ENCODE measurements at places on chromosomes 16 and 17.
A peak's percentile ranks its signal among the peaks of the same experiment; 100 is the strongest.

GRCh38 chr17:29379084-29379991 lies 10.8 kb upstream of the TAOK1 start:
- peak; percentile 16 for DNase-seq

GRCh38 chr16:81668243-81669097 lies 110.6 kb upstream of the PLCG2 start:
- no peak for DNase-seq

DNA sequence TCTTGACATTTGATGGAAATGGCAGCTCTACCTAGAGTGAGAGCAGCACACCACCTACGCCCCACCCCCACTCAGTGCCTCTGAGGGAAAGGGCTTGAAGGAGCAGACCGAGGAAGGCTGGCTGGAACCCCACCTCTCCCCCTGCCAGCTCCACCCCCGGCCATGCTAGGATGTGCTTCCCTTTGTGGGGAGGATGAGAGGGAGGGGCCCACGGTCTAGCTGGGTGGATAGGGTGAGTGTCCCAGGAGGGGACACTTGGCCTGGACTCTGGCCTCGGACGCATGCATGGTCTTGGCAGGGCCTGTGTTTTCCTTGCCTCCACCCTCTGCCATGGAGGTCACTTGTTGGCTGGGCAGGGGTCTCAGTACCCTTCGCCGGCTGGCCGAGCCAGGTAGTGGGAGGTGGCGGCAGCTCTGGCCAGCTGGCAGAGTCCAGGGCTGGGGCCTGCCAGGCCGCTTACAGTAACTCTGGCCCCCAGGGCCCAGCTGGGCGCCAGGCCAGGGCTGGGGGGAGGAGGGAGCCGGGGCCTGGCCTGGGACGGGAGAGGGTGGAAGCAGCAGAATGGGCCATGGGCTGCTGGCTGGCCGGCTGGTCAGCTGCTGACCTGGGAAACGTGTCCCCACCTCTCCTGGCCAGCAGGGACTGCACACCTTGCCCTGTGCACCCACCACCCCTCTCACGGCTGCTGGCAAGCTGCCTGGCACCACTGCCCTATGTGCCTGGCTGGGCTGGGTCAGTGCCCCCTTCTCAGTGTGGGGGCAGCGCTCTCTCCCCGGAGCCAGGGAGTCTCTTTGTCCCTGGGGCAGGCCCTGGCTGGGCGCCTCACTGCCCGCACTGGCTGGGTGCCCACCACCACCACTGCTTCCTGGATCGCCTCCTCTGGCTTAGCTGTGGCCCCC lies 23.0 kb downstream of the RARA start:
- DNase-seq: peak; percentile 40

GRCh38 chr16:57485091-57485915 lies 990 bp downstream of the DOK4 start:
- DNase-seq: no peak

GRCh38 chr17:43946781-43947180 lies 4.5 kb upstream of the PPY start:
- DNase-seq: no peak

GRCh38 chr16:83351846-83352245 lies 455.9 kb upstream of the HSBP1 start:
- DNase-seq: no peak

GRCh38 chr17:13230350-13231264 lies 212.8 kb upstream of the ELAC2 start:
- DNase-seq: no peak

Measured in inflammatory macrophage (primary cell).